HuH-7.5 (cell line): ENCODE measurements at places on chromosomes 13 and 19.

GRCh38 chr13:33193428-33193974, 92.1 kb downstream of the STARD13 start:
- DNase-seq, result no peak

DNA sequence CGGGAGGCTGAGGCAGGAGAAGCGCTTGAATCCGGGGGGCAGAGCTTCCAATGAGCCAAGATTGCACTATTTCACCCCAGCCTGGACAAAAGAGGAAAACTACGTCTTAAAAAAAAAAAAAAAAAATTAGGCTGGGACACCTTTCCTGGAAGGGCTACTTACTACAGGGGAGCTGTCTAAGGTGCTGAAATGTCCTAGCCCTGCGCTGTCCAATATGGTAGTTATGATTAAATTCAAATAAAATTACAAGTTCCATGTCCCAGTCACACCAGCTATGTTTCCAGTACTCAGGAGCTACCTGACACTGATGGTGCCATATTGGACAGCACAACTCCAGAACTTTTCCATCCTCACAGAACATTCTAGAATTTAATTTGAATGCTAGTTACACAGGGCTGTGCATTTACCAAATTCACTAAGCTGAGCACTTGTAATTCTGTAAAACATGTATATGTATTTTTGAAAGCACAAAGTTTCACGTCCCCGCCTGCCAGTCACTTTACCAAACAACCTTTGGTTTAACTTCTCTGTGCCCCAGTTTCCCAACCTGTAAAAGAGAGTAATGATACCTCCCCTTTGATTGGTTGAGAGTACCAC, 9.2 kb upstream of the ZSCAN22 start:
- DNase-seq, result no peak

- no peak for DNase-seq
Measured at GRCh38 chr19:54162884-54163283, 3.4 kb upstream of the LENG1 start.

DNA sequence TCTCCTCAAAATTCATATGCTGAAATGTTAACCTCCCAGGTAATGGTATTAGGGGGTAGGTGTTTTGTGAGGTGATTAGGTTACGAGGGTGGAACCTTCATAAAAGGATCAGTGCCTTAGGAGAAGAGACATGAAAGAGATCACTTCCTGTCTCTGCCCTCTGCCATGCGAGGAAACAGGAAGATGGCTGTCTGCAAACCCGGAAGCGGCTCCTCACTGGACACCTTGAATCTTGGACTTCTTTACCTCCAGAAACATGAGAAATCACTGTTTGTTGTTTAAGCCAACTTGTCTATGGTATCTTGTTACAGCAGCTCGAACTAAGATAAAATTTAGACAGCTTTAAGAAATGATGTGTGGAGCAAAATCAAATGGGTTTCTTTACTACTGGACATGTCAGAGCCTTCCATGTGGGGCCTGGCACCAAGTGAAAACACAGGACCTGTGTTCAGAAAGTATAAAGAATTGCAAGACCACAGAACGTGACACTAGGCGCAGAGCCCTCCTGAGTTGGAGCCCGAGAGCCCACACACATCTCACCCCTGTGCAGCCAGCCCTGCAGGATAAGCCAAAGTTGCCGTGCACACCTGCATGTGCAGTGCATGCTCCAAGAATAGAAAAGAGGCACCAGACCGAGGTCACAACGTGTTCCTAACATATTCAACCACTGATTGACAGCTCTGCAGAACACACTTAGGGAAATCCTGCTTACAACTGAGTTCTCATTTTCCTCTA, 112.5 kb upstream of the UQCRFS1 start:
- no peak for DNase-seq

- no peak for DNase-seq
Measured at GRCh38 chr13:98405107-98405571, 171.8 kb downstream of the STK24 start.

- no peak for DNase-seq
Measured at GRCh38 chr13:44318161-44318560, 55.5 kb upstream of the SERP2 start.

- peak; percentile 63 for DNase-seq
Measured at GRCh38 chr19:44725251-44725650, 23.3 kb upstream of the BCL3 start.

- no peak for DNase-seq
Measured at GRCh38 chr19:45615795-45616703, 14.0 kb upstream of the GPR4 start.

GRCh38 chr19:45444318-45445041, 20.8 kb upstream of the ERCC1 start:
- peak; percentile 91 for DNase-seq

DNA sequence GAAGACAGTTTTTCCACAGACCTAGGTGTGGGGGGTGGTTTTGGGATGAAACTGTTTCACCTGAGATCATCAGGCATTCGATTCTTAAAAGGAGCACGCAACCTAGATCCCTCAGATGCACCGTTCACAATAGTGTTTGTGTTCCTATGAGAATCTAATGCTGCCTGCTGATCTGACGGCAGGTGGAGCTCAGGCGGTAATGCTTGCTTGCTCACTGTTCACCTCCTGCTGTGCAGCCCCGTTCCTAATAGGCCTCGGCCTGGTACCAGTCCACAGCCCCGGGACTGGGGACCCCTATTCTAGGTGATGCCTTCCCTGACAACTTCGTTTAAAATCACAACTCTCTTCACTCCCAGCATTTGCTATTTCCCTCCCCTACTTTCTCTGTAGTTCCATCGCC, 149.6 kb downstream of the IER2 start:
- no peak for DNase-seq

- DNase-seq, result no peak
Measured at GRCh38 chr13:48311223-48311622, 7.7 kb downstream of the RB1 start.

DNA sequence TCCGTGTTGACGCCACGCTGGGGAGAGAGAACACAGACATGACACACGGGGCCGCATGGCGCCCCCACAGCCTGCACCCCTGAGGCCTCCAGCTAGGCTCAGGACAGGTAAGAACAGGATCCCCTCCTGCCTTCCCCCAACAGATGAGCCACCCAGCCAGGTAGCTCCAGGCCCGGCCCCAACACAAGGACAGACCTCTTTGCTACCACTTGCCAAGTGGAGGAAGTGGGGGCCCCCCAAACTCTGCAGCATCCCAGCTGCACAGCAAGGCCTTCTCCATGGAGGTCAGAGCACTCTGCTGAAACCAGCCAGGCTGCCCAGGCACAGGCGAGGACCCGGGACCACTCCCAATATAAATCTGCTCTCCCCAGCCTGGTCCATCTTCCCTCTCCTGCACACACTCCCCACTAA, 31.5 kb downstream of the PEPD start:
- no peak for DNase-seq

GRCh38 chr19:16899566-16900075, 10.8 kb downstream of the F2RL3 start:
- DNase-seq, result peak; percentile 80

DNA sequence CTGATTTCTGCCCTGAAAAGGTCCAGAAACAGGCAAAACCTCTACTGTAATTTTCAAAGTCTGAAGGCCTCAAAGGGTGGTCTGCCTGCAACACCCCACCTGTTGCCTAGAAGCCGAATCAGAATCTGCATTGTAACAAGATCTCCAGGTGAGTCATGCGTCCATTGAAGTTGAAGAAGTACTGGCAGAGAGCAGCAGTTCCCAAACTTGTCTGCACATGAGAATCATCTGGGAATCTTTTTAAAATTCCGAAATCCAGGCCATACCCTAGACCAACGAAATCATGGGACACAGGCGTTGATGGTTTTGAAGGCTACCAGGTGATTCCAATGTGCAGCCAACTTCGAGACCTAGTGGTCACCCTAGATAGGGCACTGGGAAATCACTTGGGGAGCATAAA, 16.0 kb upstream of the CLN5 start:
- no peak for DNase-seq

- DNase-seq, result no peak
Measured at GRCh38 chr19:3285647-3286176, 61.3 kb downstream of the CELF5 start.

- DNase-seq, result no peak
Measured at GRCh38 chr19:30106417-30107095, 164.5 kb downstream of the URI1 start.

DNA sequence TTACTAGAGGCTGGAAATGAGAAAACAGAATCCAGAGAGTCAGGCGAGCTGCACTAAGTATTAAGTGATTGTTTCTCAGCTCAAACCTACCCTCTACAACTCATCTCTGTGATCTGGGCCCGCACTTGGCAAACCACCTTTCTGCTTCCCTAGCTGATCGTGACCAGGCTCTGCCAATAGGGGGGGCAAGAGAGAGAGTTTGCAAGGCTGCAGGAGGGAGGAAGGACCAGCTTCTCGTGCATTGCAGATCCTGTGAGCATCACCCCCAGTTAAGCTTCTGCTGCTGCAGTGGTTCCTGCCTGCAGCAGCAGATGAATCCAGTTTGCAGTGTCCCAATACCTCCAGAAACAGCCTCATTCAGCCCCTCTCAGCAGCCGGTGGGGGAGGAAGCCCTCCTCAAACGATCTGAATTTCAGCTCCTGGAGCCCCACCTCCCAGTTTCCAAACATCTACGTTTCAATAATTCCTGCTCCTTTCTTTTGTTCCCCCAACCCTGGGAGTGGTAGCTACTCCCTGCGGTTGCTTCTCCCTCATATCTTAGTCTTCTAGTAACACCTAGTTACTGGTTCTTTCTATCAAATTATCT, 20.0 kb downstream of the XRCC1 start:
- DNase-seq, result peak; percentile 87

GRCh38 chr19:13083008-13083404, 19.7 kb downstream of the LYL1 start:
- DNase-seq, result no peak
